ENCODE measurements at places on chromosomes 12 and 14.

- H3K27ac ChIP-seq = no peak overlapping the region
- H3K4me1 ChIP-seq = peaks cover 24% of the 10 kb centered on the region
- H3K27me3 ChIP-seq = no peaks in the 10 kb centered on the region
- no peaks in the 10 kb centered on the region for H3K36me3 ChIP-seq
- no peak for DNase-seq
- H3K4me3 ChIP-seq = no peak overlapping the region
Measured at GRCh38 chr12:25009496-25010092, 60.7 kb upstream of the BCAT1 start.

DNA sequence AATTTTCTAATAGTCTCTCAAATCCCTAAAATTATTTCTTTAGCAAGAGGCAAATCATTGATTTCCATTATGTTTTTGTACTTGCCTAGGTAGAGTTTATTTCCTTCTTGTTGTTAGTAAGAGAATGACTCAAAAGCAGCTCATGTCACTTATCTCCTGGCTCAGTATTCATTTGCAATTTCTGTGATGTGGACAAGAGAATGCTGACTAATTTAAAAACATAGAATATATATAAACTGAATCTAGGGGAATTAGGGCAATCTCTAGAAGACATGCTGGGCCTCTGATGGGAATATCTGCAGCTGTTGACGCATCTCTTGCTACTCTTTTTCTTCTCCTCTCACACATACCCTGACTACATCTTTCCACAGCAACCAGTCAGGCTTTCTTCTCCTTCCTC, 130.8 kb upstream of the PRKD1 start:
- no peak for DNase-seq
- no peaks in the 10 kb centered on the region for H3K36me3 ChIP-seq
- no peak overlapping the region for H3K27ac ChIP-seq
- H3K4me1 ChIP-seq = no peaks in the 10 kb centered on the region

GRCh38 chr12:31578632-31579031, 12.3 kb downstream of the DENND5B start:
- H3K36me3 ChIP-seq = no peaks in the 10 kb centered on the region
- peaks cover 35% of the 10 kb centered on the region for H3K4me1 ChIP-seq
- no peak for DNase-seq
- no peaks in the 10 kb centered on the region for H3K27me3 ChIP-seq
- no peak overlapping the region for H3K27ac ChIP-seq
- H3K4me3 ChIP-seq = no peak overlapping the region

DNA sequence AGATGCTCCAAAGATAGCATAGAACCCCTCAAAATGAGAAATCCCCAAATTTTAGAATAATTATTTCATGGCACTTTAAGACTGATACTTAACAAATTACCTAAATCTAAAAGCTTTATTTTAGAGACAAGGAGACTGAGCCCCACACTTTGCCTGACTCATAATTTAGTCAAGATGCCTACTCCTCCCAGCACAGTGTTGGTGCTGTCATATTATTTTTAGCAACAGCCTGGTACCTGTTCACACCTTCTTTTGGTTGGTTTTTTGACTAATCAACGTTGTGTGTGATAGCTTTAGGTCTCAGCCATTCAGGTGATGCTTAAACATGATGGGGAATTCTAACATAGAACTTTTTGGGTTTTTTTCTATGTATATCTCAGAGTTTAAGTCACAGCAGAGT, 120.2 kb downstream of the SEC23A start:
- H3K36me3 ChIP-seq = no peaks in the 10 kb centered on the region
- H3K27me3 ChIP-seq = peaks cover 9% of the 10 kb centered on the region
- DNase-seq = no peak
- no peak overlapping the region for H3K27ac ChIP-seq
- H3K4me1 ChIP-seq = no peaks in the 10 kb centered on the region

DNA sequence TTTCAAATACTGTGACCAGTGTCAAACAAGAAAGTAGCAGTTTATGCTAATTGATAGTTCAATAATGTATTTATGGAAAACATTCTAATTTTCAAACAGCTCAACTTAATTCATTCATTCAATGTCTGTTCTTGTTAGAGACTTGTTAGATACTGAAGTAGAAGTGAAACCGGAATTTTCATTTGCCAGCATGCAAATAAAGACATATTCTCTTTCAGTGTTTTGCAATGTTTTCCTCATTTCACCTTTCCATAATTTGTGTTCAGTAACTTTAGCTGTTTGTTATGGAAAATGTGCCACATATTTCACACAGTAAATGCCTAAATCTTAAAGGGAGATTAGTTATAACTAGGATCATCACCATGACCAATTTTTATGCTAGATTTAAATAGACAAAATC, 21.2 kb downstream of the TAS2R50 start:
- no peaks in the 10 kb centered on the region for H3K27me3 ChIP-seq
- no peak overlapping the region for H3K27ac ChIP-seq
- DNase-seq = no peak
- no peaks in the 10 kb centered on the region for H3K36me3 ChIP-seq
- H3K4me3 ChIP-seq = no peak overlapping the region
- H3K4me1 ChIP-seq = peaks cover 11% of the 10 kb centered on the region

- no peaks in the 10 kb centered on the region for H3K36me3 ChIP-seq
- no peak overlapping the region for H3K27ac ChIP-seq
- H3K27me3 ChIP-seq = no peaks in the 10 kb centered on the region
Measured at GRCh38 chr12:87953256-87953860, 75.8 kb downstream of the C12orf50 start.

GRCh38 chr14:94173885-94174603, at the start of gene PPP4R4:
Gene PPP4R4, plus strand, starts transcription at chr14:94174322. Its CDS starts 144 bp downstream, at chr14:94174466.
- peak within 1 kb of the TSS; percentile 66 for H3K4me3 ChIP-seq
- H3K36me3 ChIP-seq = no peaks in the 10 kb centered on the region
- H3K27me3 ChIP-seq = peaks cover 49% of the 10 kb centered on the region
- H3K4me1 ChIP-seq = peaks cover 19% of the 10 kb centered on the region
- H3K27ac ChIP-seq = no peak within 1 kb of the TSS
- peak; percentile 82 for DNase-seq

GRCh38 chr14:58861586-58861985, 223.8 kb downstream of the DACT1 start:
- no peak overlapping the region for H3K4me3 ChIP-seq
- H3K27ac ChIP-seq = no peak overlapping the region
- no peak for DNase-seq
- no peaks in the 10 kb centered on the region for H3K4me1 ChIP-seq

- no peaks in the 10 kb centered on the region for H3K36me3 ChIP-seq
- H3K4me1 ChIP-seq = no peaks in the 10 kb centered on the region
- no peaks in the 10 kb centered on the region for H3K27me3 ChIP-seq
- DNase-seq = no peak
Measured at GRCh38 chr12:99680276-99680675, 32.7 kb downstream of the GARIN6 start.

DNA sequence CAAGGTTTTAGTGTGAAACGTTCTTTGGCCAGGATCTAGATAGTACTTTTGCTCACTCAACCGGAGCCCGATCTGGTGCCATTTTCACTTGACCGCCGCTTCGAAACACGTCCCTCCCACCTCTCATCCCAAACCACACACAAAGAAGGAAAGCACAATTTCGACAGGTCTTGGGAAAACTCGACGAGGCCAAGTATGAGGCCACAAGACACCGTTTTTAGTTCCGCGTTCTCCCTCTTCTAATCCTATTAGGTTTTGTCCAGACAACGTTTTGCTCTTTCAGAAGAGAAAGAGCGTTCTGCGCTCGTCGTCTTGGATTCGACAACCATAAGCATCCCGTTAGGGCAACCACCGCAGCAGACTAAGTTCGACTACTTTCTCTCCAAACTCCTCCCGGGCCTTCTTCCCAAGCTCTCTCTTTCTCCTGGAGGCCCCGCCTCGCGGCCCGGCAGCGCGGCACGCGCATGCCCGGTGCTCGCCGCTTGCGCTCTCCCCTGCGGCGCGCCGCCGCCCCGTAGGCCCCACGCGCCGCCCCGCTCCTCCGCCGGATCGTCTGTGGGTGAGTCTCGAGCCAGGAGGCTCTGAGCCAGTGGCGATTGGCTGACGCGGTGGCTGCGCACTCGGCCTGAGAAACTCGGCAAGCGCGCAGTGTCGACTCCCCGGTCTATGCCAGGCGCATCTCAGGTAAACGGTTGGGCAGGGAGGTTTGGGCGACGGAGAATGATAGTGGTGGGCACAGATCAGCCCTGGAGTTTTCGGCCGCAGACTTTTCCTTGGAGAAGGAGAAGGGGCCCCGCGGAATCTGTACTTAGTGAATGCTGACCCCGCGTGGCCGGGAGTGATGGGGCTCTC, at the start of gene MIPOL1:
MIPOL1 (plus strand) TSS at position 517 of the 852 bp plus-strand sequence. CDS start 49,952 bp downstream, outside the sequence.
- H3K4me3 ChIP-seq = no peak within 1 kb of the TSS
- no peaks in the 10 kb centered on the region for H3K27me3 ChIP-seq
- H3K4me1 ChIP-seq = no peaks in the 10 kb centered on the region
- DNase-seq = no peak

- H3K4me3 ChIP-seq = no peak overlapping the region
- H3K4me1 ChIP-seq = no peaks in the 10 kb centered on the region
- no peaks in the 10 kb centered on the region for H3K27me3 ChIP-seq
Measured at GRCh38 chr14:31543969-31544799, 17.0 kb upstream of the NUBPL start.

GRCh38 chr12:21476949-21477348, 24.5 kb downstream of the RECQL start:
- H3K4me1 ChIP-seq = no peaks in the 10 kb centered on the region
- no peak overlapping the region for H3K27ac ChIP-seq
- no peaks in the 10 kb centered on the region for H3K27me3 ChIP-seq

GRCh38 chr12:57049890-57050289, at the start of gene MYO1A:
Gene MYO1A, minus strand, starts transcription at chr12:57050129. Its CDS starts 1,806 bp downstream, at chr12:57048323.
- H3K27ac ChIP-seq = no peak within 1 kb of the TSS
- H3K4me3 ChIP-seq = no peak within 1 kb of the TSS
- no peaks in the 10 kb centered on the region for H3K27me3 ChIP-seq
- H3K36me3 ChIP-seq = no peaks in the 10 kb centered on the region

DNA sequence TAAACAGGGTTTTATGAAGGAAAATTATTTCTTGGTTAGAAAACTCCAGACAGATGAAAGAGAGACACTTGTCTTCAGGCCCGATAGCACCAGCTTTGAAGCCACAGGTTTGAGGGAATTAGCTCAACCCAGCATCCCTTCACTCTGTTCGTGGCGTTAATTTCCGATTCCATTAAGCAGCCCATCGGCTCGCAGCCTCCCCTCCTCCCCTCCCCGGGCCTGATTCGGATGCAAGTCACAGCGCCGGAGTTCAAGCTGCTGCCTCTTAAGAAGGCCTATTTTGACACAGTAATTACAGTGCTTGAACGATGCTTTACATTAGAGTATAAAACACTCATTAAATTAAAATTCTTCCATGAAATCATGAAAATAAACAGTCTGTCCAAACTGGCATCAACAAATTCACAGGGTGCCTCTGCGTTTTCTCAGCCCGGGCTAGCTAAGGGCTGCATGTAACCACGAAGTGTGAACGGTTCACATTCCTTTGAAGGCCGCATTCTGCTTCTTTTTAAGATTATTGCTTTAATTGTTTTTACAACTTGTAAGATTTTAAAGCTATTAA, 145.8 kb downstream of the DICER1 start:
- no peaks in the 10 kb centered on the region for H3K4me1 ChIP-seq
- no peak overlapping the region for H3K27ac ChIP-seq
- no peaks in the 10 kb centered on the region for H3K27me3 ChIP-seq
- DNase-seq = no peak
- no peaks in the 10 kb centered on the region for H3K36me3 ChIP-seq

GRCh38 chr14:20560961-20561360, at the start of gene RNASE9:
Gene RNASE9, minus strand, starts transcription at chr14:20561047.
- H3K27ac ChIP-seq = no peak within 1 kb of the TSS
- H3K36me3 ChIP-seq = no peaks in the 10 kb centered on the region
- no peak for DNase-seq
- no peaks in the 10 kb centered on the region for H3K4me1 ChIP-seq
- H3K27me3 ChIP-seq = no peaks in the 10 kb centered on the region
- no peak within 1 kb of the TSS for H3K4me3 ChIP-seq

GRCh38 chr12:121786440-121786825, 7.1 kb downstream of the RHOF start:
- no peaks in the 10 kb centered on the region for H3K27me3 ChIP-seq
- DNase-seq = no peak
- no peaks in the 10 kb centered on the region for H3K36me3 ChIP-seq
- H3K27ac ChIP-seq = peak overlapping the region; percentile 76
- H3K4me3 ChIP-seq = no peak overlapping the region
- peaks cover 87% of the 10 kb centered on the region for H3K4me1 ChIP-seq

DNA sequence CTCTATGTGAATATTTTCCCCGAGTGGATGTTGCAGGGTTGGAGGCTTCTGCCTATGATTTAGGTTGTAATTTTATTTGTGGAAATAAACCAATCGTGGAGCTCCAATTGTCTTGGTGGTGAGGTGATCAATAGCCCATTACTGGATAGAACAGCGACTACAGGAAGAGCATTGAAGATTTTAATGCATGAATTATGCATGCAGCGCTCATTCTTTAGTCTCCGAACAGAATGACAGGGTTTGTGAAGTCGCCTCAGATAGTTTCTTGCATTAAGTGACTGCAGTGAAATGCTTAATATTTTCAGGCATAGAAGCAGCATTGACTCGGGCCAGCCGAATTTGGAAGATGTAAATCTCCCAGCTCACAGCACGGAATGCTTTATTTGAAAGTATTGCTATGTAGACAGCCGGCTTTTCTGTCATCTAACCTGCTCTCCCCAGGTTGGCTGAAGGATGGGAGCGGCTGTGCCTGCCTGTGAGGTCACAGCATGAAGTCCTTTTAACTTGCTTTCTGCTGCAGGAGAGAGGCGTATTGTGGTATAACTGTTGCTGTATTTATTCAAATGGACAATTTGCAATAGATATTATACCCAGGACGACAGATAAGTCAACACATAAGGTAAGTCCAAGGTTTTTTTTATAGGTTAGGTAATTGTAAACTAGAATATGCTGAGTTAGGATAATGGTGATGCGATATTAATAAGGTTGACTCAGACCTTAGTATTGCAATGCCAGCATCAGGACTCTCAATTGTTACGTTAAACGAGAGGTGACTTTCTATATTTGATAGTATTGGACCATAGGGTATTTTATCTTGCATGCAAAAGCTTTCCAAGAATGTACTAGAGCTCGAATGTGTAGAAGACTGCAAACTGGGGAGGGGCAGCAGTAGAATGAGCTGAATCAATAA, 135.7 kb downstream of the CNTN1 start:
- H3K27me3 ChIP-seq = no peaks in the 10 kb centered on the region
- H3K27ac ChIP-seq = no peak overlapping the region
- H3K36me3 ChIP-seq = no peaks in the 10 kb centered on the region
- DNase-seq = no peak

- H3K27ac ChIP-seq = peak overlapping the region; percentile 85
- no peaks in the 10 kb centered on the region for H3K36me3 ChIP-seq
- H3K4me3 ChIP-seq = peak overlapping the region; percentile 5
- no peaks in the 10 kb centered on the region for H3K27me3 ChIP-seq
Measured at GRCh38 chr12:50520416-50521207, 15.8 kb downstream of the DIP2B start.

DNA sequence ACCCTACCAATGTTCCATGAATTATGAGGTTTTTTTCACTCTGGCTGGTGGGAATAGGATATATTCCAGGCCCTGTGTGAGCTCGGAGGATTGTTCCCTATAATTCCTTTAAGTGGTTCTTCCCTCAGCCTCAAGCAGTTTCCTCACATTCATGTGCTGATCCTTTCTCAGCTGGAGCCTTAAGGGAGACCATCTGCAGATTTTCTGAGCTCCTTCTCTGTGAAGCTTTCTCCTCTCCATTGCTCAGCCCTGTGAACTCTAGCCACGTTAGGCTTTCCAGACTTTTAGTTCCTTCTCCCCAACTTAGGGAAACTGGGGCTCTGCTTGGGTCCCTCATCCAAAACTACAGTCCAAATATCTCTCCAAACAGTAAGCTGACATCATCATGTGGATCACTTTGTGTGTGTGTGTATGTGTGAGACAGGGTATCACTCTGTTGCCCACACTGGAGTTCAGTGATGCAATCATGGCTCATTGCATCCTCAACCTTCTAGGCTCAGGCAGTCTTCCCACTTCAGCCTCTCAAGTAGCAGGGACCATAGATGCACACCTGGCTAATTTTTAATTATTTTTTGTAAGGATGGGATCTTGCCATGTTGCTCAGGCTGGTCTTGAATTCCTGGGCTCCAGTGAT, 219.5 kb upstream of the OTX2 start:
- no peak for DNase-seq
- no peak overlapping the region for H3K27ac ChIP-seq
- no peaks in the 10 kb centered on the region for H3K36me3 ChIP-seq
- no peaks in the 10 kb centered on the region for H3K4me1 ChIP-seq
- no peaks in the 10 kb centered on the region for H3K27me3 ChIP-seq

Measured in B cell (primary cell).